Kasumi-1 (cell line): ENCODE measurements at places on chromosomes 5 and 9.

DNA sequence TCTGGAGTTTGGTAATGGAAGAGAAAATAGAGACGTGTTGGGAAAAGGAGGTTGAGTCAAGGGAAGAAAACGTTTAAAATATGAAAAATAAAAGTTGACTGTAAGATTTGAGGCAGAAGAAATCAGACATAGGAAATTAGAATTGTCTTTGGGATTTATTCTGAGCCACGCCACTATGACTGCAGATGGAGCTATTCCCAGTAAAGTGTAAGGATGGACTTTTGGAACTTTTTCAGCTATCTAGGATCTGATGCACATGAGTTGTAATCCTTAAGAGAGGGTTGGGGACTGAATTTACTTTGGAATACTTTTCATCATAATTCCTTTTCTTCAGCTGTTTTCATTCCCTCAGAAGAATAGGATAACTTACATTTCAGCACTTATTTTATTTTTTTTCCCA lies 336.7 kb downstream of the FAM170A start:
- DNase-seq, result no peak

DNA sequence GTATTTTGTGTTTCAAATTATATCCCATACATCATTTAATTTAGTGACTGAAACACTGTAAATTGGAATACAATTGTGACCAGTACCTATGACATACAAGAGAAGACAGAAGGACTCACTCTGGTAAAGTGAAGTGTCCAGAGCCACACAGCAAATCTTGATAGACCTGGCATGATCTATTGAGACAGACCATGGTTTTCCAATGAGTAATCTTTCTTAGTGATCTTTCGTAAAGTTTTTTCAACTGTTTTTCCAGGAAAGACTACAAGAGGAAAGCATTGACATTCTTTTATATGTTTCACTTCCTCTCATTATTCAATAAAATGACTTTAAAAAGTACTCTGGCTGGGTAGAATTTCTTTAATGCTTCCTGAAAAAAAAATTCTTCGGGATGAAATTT lies 43.3 kb upstream of the ALDH1A1 start:
- DNase-seq, result no peak

DNA sequence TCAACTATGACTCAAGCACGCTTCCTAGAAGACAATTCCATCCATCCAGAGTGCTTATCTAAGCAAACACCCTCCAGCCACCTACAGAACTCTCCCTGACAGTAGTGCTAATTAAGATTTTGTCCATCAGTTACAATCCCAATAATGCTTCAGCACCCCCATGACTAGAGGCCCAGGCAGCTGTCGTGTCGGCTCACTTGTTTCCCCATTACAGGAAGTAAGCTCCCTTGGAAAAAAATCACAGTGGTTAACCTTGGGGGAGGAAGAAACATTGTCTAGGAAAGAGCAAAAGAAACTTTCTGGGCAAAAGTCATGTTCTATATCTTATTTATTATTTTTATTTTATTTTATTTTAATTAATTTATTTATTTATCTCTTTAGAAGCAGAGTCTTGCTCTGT lies 108.8 kb upstream of the LPAR1 start:
- no peak for DNase-seq

DNA sequence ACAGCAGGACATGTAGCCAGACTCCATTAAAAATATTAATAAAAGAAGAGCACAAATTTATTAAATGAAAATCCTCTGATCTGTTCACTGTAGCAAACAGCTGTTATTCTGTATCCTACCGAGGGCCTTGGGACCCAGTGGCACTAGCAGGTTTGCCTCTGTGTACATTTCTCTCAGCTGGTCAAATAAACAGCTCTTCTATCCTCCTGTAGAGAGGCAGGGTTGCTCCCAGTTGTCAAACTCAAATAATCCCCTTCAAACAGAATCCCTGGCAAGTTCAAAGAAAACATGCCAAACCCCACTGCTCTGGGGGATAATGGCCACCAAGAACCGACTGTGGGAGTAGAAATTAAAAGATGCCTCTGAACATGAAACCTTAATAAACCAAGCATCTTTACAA lies 1262.0 kb upstream of the DMAC1 start:
- no peak for DNase-seq

- peak; percentile 28 for DNase-seq
These were observed 309.6 kb downstream of the EPB41L4A start for GRCh38 chr5:112109331-112110007.

- no peak for DNase-seq
These were observed 282.6 kb upstream of the PTGER4 start for GRCh38 chr5:40397091-40397490.

GRCh38 chr5:173563246-173563645 lies 53.2 kb downstream of the BOD1 start:
- no peak for DNase-seq

DNA sequence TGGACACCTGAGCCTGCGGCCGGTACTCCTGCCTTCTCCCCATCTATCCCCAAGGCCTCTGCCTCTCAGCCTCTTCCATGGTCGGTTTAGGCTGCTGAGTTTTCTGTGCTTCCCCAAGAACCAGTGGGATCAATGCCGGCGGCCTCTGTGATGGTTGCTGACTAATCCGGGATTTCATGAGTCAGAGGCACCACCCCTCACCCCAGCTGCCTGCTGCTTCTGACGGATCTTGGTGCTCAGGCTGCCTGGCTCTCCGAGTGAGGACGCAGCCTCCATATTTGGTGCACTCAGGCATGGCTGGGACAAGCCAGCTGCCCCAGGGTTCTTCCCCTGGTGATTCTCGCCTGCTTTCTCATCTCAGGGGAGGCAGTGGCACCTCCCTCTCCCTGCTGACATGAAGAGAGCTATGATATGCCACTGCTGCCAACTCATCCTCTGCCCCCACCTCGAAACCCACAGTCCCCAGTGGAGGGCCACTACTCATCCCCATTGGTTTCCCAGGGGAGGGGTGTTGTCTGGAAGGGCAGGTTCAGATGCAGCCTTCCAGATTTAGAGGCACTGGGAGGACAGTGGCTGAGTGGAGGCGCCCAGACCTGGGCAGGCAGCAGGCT lies 3.3 kb upstream of the MAN1B1 start:
- DNase-seq, result no peak

GRCh38 chr5:1707467-1707866 lies 92.2 kb downstream of the MRPL36 start:
- no peak for DNase-seq

GRCh38 chr9:77949751-77950436 lies 81.7 kb downstream of the GNAQ start:
- no peak for DNase-seq

DNA sequence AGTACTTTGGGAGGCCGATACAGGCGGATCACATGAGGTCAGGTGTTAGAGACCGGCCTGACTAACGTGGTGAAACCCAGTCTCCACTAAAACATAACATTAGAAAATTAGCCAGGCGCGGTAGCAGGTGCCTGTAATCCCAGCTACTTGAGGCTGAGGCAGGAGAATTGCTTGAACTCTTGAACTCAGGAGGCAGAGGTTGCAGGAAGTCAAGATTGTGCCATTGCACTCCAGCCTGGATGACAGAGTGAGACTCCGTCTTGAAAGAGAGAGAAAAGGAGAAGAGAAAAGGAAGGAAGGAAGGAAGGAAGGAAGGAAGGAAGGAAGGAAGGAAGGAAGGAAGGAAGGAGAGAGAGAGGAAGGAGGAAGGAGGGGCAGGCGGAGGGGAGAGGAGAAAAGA lies 45.1 kb downstream of the MYO10 start:
- no peak for DNase-seq

DNA sequence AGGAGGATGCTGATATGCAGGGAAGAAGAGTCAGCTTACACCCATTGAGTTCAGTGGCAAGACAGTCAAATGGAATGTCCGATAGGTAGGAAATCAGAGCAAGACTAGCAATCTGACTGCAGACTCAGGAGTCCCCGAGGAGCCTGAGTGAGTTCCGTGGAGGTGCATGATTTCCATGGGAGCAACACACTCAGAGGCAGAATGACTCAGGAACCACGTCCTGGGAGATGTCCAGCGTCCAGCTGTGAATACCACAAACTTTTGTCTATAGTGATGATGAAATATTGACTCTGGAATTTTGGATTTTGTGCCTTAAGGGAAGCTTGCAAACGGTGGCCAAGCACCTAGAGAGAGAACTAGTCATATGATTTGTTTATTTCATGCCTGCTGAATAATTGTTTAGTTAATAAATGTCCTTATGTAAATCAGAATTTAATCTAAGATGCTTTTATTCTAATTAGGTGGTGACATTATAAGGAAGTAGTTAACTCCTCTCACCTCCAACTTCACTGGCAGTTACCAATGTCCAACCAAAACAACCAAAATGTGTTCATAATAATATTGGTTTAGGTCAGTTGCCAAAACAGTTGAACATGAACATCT lies 100.4 kb downstream of the PDE4D start:
- DNase-seq, result no peak

DNA sequence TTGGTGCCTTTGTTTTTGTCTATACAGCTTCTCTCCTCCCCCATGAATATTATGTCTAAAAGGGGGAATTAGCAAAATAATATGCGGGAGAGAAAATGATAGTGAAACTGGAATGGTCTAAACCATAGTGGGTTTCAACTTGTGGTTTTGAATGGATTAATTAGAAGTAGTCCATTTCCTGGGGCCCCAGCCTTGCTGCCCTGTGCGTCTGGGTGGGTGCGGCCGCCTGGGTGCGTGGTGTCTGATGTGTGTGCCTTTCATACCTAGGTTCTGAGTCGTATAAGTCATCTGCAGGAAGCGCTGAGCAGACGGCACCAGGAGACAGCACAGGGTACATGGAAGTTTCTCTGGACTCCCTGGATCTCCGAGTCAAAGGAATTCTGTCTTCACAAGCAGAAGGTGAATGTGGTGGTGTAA lies 120.0 kb upstream of the CACNA1B start:
- no peak for DNase-seq
